Right ventricle myocardium superior (tissue), 1 donor: ENCODE measurements at places on chromosomes 2 and 18.

DNA sequence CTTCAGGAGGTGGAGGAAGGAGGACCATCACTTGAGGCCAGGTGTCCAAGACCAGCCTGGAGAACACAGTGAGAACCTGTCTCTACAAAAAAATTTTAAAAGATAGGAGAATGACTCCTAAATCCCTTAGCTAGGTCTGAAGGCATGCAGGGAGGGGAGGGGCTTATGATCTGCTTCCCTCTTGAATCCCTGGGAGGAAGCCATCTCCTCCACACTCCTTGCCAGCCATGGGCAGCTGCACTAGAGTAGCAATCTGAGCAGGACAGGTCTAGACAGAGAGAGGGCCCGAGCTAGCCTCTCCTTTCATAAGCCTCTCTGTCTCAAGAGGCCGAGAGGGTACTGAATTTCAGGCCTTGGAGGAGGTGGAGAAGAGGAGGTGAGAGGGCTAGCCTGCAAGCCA lies 42.5 kb downstream of the DAPL1 start:
- no peak for DNase-seq

DNA sequence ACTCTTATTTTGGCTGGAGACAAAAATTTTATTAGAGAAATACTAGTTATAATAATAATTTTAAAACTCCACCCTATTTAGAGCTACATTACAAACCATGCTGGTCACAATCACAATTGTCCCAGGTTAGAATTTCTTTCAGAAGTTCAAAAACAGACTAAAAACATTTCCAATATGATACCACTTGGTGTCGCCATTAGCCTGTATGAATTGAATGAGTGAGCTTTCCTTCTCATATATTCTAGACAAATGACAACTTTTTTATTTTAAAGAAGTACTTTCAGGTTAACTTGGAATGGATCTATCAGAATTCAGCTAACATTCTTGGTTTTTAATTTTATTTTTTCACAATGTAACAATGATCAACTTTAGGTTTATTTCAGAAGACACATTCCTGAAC lies 48.0 kb downstream of the SERPINB8 start:
- no peak for DNase-seq

DNA sequence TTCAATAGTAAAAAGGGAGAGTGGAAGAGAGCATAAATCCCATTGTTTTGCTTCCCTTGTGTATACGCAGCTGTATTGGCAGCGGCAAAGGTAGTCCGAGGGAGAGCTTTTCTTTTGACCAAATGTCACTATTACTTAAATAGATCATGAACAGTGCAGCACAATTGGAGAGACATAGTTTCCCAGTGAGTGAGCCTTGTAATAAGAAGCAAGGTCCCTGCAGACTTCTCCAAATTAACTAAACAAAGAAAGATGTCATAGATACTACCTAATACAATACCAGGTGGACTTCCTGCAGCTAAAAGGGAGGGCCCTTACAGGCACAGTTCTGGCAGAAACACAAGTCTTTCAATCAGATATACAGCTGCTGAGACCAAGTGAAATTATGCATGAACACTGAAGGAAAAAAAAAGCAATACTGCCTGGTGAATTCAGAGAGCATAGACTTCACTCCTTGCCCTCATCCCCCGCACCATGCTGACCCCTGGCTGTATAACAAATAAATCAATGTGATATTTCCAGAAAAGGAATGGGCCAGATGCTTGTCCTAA lies 404.7 kb upstream of the CDH2 start:
- DNase-seq = no peak

DNA sequence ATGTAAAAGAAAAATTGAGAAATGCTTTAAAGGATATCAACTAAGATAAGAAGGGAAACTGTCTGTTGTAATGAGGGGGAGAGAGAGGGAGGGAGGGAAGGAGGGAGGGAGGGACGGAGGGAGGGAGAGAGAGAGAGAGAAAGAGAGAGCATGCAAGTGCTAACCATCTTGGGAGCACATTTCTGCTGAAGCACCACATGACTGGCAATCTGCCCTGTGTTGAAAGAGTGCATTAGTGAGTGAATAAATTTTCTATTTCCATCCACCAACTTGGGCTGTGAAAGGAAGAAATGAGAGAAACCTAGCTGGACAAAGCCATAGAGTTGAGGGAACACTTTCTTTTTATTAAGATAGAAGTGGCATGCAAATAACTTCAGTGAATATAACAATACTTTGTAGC lies 110.7 kb downstream of the TMX3 start:
- no peak for DNase-seq

- no peak for DNase-seq
These were observed 128.2 kb upstream of the DNAJC10 start for GRCh38 chr2:182587831-182588230.

DNA sequence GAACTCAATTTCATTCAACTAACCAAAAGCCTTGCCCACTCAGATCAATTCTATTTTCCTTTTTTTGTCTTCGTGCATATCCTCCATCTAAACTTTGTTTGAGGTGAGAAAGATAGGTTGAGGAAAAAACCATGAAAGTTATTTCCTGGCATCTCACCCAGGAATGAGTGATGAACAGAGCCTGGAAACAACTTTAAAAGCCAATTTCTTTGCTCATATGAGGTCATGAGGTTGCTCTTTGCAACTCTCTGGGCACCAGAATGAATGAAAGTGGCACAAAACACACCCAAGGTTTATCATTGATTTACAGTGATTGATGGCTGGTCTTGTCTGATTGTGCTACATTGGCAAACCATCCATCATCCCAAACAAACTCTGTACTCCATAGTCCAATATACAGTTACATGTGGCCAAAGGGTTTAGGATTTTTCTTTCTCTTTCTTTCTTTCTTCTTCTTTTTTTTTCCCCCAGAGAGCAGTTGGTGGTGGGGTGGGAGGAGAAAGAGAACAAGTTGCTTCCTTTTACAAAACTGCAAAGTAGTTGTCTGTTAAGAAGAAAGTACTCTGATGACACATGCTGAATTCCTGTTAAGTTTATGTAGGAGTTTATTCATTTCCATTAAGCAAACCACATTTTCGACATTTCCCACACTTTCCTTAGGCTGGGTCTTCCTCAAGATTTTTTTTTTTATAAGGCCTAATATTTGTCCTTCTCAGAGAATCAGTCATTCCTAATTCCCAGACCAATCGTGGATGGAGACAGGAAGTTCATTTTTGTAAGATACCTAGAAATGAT lies 575.9 kb upstream of the ZEB2 start:
- DNase-seq = no peak

DNA sequence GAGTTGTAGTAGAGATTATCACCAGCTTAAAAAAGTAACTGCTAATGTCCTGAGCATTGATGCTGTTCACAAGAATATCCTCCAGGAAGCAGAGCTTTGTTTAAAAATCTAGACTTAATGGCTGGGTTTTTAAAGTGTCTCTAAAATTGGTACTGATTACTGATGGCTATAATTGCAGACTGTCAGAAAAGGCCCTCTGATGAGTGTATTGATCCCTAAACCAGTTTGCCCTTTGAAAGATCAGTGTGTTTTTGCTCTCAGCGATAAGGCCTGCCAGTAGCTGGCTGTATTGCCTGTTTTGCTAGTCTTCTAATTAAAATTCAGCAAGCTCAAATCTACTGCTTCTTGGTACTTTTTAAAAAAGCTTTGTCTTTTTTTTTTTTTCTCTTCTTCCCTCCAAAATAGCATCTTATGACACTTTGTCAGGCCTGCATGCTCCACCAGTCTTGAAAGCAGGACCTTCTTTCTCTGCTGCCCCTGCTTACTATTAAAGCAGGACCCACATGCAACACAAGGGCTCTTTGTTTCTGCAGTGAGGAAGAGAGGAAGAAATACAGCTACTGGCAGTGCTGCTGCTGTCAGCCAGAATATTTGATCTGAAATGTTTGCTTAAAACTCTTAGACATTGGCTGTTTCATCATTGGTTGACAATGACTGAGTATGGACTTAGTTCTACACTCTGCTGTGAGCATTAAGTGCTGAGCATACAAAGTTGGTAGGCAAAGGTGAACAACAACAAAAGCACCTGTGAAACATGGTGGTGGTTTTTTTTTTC lies 1.8 kb downstream of the SEC11C start:
- no peak for DNase-seq

DNA sequence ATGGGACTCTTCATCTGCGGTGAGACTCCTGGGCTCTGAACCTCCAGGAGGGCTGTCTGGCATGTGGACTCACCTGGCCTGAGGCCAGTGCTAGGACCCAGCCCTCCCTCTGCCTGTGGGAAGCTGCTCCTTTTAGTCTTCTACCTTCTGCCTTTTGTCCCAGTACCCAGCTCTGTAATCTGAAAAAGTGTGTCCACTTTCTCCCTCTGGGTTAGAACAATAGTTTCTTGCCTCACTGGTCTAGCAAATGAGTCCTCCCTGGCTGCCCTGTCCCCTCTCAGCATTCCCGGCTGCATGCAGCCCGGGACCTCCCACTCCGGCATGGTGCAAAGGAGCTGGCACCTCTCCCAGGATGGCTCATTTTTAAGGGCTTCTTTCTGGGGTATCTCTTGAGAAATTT lies 25.9 kb downstream of the GKN2 start:
- no peak for DNase-seq

DNA sequence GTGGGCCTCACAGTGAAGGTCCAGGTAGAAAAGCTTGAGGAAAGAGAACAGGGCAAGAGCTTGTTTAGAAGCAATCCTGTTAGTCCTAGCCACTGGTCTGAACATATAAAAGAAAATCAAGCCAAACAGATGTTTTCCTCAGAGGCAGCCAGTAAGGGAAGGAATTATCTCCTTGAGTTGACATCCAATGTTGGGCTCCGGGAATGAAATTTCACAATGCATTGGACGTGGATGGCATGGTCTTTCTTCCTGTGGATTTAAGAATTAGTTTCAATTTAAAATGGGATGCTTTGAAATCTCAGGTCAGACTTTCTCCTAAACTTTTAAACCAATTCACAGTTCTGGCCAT lies 92.1 kb downstream of the ACKR3 start:
- no peak for DNase-seq

DNA sequence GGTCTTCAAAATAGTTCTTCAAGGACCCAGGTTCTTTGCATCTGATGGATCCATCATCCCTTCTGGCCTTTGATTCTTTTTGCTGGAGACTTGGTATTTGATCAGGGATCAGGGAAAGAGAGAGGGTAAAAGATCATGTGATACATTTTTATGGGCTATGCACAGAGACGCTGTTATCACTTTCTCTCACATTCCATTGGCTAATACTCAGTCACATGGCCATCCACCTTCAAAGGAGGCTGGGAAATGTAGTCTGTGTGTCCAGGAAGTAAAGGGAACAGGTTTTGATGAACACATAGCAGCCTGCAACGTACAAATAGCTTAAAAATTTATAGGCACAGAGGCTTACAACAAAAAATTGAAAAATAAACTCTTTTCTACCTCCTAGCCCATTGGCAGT lies 629.6 kb upstream of the FANCL start:
- DNase-seq = no peak

DNA sequence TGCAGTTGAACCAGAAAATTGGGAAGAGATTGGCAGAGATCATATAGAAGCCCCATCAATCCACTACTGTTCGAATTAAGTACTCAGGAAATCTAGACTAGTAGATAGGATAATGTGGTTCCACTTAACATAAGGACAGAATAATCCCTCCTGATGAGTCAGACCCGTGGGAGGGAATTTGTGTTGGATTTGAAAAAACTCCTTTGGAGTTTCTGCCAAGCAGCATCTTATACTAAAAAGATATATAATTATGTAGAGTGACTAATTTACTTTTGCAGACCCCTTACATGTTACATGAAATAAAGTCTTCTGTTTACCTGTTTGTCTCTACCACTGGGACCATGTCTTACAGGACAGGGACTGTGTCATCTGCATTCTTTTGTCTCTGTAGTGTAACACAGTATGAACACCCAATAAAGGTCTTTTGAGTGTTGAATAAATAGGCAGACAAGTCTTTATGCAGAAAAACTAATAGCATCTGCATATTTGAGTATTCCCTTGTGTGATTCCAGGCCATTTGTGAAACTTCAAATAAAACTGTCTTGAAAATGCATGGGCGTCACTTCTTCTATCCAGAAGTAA lies 122.6 kb upstream of the DNAJC10 start:
- DNase-seq = no peak

DNA sequence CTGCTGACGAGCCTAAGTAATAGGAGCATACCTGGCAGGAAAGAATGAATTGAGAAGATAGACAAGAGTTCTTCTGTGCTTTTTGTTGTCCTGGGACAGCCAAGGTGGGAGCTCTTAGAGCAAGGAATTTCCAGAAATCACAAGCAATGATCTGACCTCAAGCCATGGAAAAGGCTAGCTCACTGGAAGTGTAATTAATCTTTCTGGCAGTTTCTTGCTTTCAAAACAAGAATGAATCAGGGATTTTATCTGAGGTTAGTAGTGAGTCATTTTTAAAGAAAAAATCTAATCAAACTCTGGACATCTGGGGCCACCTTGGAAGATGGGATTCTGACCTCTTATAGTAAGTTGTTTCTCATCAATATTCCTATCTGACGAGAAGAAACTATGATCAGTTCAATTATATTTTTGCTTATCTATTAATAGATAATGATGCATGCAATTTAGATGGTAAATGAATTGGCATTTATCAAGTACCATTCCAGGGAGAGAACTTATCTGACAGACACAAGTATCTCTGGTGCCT lies 98.0 kb downstream of the ADCYAP1 start:
- DNase-seq = no peak

DNA sequence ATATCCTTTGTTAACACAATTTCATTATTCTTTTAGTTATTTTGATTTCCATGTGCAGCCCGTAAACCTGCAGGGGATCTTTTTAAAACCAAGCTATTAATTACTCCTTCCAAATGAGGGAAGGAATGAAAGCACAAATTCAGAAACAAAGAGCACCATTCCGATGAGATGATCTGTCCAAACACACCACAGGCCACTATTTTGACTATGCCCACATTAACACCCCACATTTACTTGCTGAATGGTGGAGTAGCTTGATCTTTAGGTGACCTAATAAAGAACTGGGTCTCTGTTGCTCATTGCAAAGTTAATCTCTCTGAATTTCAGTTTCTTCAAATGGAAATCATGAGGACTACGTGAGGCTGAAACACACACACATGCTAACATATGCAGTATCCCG lies 218.0 kb downstream of the IRS1 start:
- DNase-seq = no peak

DNA sequence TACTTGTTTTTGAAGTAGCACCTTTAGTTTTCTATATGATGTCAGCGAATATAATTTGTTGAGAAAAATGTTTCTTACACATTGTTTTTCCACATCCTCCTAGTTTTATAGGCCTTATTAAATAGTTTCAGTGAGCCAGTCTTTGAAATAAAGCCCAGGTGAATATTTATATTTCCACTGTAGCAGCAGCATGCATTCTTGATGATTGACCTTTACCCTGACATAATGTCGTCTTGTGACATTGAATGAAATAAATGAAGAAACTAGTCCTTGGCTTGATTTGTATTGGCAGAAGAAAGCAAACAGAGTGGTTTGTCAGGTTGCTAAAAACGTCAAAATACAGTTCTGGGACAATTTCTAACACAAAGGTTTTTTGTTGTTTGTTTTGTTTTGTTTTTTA lies 84.4 kb downstream of the EHBP1 start:
- no peak for DNase-seq

DNA sequence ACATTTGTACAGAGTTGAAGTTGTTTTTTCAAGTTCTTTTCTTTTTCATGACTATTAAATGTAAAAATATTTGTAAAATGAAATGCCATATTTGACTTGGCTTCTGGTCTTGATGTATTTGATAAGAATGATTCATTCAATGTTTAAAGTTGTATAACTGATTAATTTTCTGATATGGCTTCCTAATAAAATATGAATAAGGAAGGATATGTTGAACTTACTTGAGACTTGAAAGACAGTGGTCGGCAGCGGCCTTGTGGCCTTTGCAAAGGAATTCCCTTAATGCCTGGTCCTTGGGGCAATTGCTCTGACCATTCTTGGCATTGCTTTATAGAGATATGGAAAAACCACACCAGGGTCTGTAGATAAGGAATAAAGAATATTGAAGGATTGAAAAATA lies 25.9 kb upstream of the TMEM87B start:
- DNase-seq = no peak
